Cortex of kidney (tissue), 1 donor: ENCODE measurements at places on chromosomes 6 and 20.

DNA sequence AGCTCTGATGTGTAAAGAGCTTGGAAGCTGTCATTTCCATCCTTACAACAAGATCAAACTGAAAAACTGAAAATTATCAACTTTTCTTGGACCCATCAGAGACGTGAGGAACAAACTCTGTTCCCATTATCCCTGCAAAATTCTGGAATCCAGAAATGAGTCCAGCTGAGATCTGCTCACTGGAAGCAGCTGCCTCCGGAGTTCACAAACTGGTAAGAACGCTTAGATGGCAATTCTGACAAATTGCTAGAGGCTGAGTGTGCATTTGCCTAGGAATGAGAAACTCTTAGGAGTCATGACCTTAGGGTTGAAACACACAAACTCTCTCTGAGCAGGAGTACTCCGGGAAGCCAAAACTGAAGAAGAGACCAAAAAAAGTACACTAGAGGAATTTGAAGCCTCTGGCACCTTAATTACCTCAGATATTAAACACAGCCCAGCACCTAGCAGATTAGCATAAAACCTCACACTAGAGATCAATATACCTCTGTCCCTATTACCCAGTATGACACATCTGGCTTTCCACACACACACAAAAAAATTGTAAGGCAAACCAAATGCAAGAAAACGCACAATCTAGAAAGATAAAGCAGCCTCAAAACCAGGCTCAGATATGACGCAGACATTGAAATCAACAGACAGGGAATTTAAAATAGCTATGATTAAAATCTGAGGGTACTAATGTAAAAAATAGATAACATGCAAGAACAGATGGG is 233.5 kb upstream of the SGK1 start:
- DNase-seq = no peak

DNA sequence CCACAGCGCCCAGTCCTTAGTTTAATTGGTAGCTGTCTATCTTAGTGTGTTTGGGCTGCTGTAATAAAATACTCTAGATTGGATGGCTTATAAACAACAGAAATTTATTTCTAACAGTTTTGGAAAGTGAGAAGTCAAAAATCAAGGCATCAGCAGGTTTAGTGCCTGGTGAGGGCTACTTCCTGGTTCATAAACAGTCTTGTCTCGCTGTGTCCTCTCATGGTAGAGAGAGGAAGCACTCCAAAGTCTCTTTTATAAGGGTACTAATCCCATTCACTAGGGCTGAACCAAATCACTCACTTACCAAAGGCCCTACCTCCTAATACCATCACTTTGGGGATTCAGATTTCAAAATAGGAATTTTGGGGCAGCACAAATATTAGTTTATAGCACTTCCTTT is 336.9 kb upstream of the RSPO3 start:
- DNase-seq = no peak

GRCh38 chr6:143743301-143744166 is 65.8 kb downstream of the PHACTR2 start:
- DNase-seq = no peak

DNA sequence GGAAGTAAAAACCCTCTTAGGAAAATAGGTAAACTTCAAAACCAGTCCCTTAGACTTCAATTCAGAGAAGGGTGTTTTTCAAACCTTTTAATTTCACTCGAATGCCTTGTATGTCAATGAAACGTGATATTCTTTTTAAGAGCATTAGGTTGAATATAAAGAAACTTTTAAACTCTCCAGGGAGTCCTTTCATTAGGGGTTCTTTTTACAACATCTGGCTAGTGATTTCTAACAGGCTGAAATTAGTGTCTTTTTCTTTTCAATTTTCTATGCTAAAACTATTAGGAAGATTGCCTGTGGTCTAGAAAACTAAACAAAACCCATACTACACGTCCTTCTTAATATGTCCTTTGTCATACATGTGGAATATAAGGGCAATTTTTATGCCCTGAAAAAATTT is 569.7 kb upstream of the CITED2 start:
- DNase-seq = no peak

DNA sequence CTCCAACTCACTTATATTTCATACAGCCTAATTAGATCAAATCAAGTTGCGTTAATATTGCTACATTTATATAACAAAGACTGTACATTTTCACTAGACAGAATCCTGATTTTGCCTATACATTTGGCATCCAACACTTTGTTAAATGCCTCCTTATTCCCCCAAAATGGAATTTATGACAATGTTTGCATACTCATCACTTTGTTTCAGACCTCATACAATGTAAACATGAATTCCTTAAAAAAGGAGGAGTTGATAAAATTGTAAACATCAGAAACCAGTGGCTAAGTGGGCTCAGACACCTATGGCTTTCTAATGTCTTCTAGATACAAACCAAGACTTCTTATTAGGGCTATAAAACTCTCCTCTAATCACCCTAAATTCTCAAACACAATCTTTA is 87.3 kb downstream of the CHD6 start:
- DNase-seq = no peak

DNA sequence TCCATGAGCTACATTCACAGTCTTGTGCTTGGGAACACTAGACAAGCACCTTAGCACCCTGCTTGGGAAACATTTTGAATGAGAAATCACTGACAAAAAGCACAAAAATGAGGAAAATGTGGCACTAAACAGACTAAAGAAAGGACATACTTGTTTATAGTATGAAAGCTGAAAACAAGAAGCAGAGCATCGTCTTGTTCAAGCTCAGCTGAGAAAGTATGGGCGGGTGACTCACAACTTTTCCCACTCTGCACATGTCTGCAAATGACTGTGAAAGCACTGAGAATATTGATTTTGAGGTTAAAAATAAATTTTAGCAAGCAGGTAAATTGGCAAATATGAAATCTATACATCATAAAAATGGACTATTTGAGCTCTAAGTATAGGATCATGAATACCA is 725.3 kb downstream of the COL12A1 start:
- no peak for DNase-seq

DNA sequence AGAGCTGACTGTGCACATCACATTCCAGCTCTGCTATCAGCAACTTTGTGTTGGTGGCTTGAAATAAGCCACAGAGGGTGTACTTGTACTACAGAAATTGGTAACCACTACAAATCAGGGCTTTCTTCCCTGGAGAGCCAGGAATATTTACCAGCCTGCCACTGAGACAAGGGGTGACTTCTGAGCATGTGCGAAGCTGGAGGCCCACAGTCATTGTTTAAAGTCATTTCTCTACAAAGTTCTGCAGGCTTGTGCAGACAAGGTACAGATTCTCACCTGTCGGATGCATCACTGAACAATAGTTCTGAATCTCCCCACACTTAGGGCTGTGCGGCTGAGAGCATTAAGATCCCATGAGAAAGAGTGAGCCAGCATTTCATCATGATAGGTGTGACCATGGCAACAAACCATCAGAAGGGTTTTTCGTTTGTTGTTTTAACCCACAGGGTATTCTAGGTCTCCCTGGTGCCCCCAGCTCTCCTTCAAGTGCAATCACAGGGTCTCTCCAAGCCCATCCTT is 292.8 kb downstream of the CDC5L start:
- DNase-seq = no peak

DNA sequence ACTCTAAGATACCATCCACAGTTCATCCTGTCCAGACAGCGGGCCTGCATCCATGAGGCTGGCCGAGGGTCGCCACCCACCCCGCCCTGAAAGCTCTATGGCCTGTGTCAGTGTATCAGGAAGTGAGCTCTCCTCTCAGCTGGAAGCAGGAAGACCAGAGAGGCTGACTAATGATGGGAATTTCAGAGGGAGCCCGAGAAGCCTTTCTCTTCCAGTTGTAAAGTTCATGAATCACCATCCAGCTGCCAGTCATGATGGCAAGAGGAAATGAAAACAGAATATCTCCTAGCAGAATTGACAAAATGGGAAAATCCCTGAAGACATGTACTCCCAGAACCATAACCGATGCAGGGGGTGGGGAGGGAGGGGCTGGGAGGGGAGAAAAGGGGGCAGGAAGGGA is 109.6 kb upstream of the RPS6KA2 start:
- DNase-seq = no peak

GRCh38 chr6:87407901-87408720 is at the start of gene CFAP206:
Gene CFAP206, plus strand, starts transcription at chr6:87407972. Its CDS starts 1,868 bp downstream, at chr6:87409840.
- peak; percentile 13 for DNase-seq

DNA sequence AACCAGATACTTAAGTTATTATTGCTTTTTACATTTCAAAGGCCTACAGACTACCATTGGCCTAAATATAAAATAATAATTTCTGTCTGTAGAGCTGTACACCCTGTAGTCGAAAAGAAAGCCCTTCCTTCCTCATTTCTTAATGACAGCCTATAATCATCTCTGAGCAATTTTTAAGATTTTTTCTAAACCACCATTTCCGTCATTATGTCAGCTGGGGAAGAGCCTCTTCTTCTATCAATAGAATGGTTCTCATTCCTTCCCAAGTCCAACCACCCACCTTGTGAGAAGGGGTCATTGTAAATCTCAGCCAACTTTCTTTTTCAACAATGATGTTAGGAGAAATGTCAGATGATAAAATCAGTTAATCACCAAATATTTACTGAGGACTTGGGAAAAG is 91.8 kb downstream of the PLEKHG1 start:
- no peak for DNase-seq

DNA sequence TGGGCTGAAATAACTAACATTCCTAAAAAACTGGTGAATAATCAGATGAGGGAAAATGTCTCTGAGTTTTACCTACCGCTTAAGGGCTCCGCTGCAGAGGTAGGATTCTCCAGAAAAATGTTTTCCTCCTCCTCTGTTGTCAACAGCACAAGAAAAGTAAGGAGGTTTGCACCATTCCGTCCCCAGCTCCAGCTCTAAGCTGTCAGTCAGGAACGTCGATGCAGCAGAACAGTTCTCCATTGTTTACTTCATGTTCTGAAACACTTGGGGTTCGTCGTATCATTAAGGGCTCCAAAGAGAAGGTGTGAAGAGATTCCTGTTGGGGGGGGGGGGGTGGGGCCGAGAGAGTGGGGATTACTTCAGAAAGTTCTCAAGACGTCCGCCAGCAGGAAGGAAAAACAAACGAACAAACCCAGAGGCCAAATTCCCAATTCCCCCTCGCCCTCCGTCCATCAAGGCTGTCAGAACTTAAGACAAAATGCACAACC is 734 bp downstream of the MMS22L start:
- DNase-seq = no peak

- no peak for DNase-seq
These were observed 1.3 kb upstream of the CNR1 start for GRCh38 chr6:88167352-88167937.

DNA sequence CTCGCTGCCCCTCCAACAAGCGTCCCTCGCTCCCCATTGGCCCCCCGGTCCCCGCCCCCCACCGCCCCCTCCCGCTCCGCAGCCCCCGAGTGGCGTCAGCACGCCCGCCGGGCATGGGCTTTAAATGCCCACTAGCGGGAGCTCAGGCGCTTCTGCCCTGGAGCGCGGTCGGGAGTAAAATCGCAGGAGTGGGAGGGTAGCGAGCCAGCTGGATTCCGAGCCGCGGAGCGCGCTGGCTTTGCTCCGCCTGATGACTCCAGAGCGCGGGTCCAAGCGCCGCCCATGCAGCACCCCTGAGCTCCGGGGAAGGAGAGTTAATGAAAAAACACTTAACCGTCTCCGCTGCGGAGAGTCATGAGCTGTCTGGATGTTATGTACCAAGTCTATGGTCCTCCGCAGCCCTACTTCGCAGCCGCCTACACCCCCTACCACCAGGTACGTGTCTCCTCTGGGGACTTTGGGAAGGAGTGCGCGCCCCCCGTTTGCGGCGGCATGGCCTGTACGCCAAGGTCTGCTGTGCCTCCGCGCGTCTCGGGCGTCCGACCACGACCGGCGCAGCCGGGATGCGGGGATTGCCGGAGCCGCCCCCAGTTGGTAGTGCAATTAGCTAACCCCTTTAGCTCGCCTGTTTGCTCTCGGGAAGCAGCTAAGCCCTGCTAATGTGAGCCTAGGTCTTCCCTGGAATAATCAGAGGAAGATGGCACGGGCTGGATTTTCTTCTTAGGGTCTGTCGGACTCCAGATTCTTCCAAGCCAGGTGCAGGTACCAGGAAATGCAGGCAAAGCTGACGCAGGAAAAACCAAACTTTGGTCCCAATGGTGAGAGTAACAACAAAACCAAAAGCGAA is at the start of gene VGLL2:
VGLL2 (plus strand) TSS at position 149 of the 847 bp plus-strand sequence; CDS start at position 355, 206 bp downstream.
- DNase-seq = no peak

DNA sequence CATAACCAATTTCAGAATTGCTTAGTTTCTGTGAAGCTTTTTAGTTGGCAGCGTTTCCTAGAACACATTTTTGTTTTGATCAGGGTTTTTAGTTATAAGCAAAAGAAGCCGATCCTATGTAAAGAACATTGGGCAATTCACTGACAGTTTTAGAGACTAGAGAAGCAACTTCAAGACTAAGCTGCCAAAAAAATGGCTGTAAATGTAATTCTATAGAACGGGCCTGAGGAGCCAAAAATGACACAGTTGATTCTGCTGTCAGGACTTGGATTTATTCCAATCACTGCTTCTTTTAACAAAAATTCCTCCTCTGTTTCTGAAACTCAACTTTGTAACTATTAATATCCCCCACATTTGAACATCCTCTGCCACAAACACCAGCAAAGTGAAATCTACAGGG is 236.0 kb upstream of the EYS start:
- no peak for DNase-seq

GRCh38 chr6:25014369-25014768 is 78.6 kb upstream of the RIPOR2 start:
- DNase-seq = no peak

- DNase-seq = no peak
These were observed 26.1 kb downstream of the GPR63 start for GRCh38 chr6:96811136-96811535.

DNA sequence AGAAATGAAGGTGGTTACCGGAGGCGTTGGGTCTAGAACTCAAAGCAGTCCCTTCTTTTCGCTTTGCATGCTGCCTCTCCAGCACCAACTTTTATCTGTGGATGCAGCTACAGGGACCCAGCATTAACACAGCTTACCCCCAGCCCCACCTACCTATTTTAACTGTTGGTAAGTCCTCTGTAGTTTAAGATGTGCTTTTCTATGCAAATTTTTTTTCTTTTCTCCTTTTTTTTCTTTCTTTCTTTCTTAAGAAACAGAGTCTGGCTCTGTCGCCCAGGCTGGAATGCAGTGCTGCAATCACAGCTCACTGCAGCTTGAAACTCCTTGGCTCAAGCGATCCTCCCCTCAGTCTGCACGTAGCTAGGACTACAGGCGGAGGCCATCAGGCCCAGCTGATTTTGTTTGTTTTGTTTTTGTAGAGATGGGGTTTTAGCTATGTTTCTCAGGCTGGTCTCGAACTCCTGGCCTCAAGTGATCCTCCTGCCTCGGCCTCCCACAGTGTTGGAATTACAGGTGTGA is 6.5 kb upstream of the USP45 start:
- no peak for DNase-seq

DNA sequence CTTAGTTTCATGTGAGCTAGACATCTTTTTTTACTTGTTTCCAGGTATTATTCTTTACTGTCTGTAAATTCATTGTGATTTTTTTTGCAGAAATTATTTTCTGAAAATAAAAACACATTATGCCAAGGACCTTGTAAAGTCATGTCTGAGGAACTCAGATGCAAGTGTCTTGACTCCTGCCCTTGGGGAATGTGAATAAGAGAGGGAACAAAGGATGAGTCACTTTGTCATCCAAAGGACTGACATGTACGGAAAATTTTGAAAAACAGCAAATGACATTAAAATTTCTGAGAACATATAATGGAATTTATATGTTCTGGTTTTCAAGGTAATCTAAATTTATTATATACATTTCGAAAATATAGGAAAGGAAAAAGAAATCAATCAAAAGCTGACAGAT is 660.4 kb downstream of the CD109 start:
- DNase-seq = no peak

- DNase-seq = no peak
These were observed 336 bp upstream of the LY6G5C start for GRCh38 chr6:31681135-31681671.
